Urinary bladder (tissue), 4 donors: ENCODE measurements at places on chromosomes 12 and 14. TPM values are rescaled to one million over a fixed set of nuclear protein-coding genes. Genes with fewer than 3 reads are reported as not detected.

SERPINA1 gene
- polyA plus RNA-seq = 51.8 TPM

PTPRR gene
- 0.73 TPM for polyA plus RNA-seq

TRIAP1 gene
- polyA plus RNA-seq = 21.4 TPM

GRCh38 chr14:81120501-81120900 is 100.3 kb downstream of the GTF2A1 start:
- DNase-seq = no peak

GRCh38 chr14:70962935-70963334 is 55.7 kb downstream of the PCNX1 start:
- DNase-seq = no peak

GRCh38 chr12:131825146-131825892 is 2.9 kb upstream of the MMP17 start:
- DNase-seq = no peak
